ENCODE measurements at places on chromosomes 2 and 18. TPM values are rescaled to one million over a fixed set of nuclear protein-coding genes. Genes with fewer than 3 reads are reported as not detected.

The ATOH8 gene
- total RNA-seq = 0.10 TPM

The UGT1A8 gene
- not detected for total RNA-seq

The DSC2 gene
- total RNA-seq = not detected

DNA sequence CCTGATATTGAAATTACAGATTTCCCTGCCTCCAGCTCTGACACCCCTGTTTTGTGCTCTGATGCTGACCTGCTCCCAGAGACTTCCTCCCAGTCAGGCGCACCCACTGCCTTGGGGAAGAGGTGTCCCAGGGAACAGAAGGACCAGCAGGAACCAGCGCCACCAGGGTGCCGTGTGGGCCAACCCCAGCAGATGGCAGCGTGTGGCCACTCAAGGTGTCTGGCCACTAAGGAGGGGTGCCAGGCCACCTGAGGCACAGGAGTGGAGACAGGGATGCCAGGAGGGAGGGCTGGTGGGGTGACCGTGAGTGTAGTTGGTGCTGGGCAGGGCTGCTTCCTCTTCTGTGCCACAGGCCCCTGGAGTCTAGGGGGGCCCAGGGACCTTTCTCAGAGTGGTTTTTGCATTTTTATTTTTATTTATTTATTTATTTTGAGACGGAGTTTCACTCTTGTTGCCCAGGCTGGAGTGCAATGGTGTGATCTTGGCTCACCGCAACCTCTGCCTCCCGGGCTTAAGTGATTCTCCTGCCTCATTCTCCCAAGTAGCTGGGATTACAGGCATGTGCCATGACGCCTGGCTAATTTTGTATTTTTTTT lies 56.0 kb downstream of the TEX44 start:
- peaks cover 7% of the 10 kb centered on the region for H3K4me1 ChIP-seq
- H3K27me3 ChIP-seq = peaks cover 2% of the 10 kb centered on the region
- no peak overlapping the region for H3K27ac ChIP-seq

The APOB gene
- total RNA-seq = not detected

GRCh38 chr2:26345283-26345544 lies 729 bp upstream of the SELENOI start:
- H3K27ac ChIP-seq = peak overlapping the region; percentile 97
- no peaks in the 10 kb centered on the region for H3K27me3 ChIP-seq
- peak overlapping the region; percentile 95 for H3K4me3 ChIP-seq
- DNase-seq = no peak

GRCh38 chr2:105629634-105630033 lies 115.1 kb upstream of the NCK2 start:
- no peak overlapping the region for H3K27ac ChIP-seq
- no peak for DNase-seq
- no peaks in the 10 kb centered on the region for H3K36me3 ChIP-seq
- peaks cover 10% of the 10 kb centered on the region for H3K27me3 ChIP-seq
- H3K4me1 ChIP-seq = no peaks in the 10 kb centered on the region
- no peak overlapping the region for H3K4me3 ChIP-seq

DNA sequence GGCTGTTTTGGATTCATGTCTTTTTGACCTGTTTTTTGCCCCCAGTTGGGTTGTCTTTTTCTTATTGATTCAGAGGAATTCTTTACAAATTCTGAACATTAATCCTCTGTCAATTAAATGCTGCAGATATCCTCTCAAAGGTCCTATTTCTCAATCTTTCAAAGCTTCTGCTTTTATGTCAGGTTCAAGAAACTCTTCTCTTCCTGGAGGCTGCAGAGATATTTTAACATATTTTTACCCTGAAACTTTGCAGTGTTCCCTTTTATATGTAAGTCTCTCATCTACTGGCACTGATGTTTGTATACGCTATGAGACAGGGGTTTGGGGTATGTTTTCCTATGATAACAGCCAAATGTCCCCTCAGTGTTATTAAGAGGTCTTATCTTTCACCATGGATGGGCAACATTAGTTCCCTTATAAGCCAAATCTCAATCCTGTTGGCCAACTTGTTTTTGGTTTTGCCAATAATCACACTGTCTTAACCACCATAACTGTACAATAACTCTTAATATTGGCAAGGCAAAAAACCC lies 159.3 kb downstream of the HDAC4 start:
- no peak overlapping the region for H3K4me3 ChIP-seq
- no peak for DNase-seq
- H3K27me3 ChIP-seq = no peaks in the 10 kb centered on the region
- peaks cover 47% of the 10 kb centered on the region for H3K4me1 ChIP-seq

All from activated CD4-positive, alpha-beta T cell treated with anti-CD3 and anti-CD28 coated beads, Interleukin-2, amount 10 ng/mL, durations not matched to agents 7 days and 5 days (primary cell).